ENCODE measurements at places on chromosomes 11 and 22.

- no peak for DNase-seq
- no peak overlapping the region for H3K27ac ChIP-seq
- no peaks in the 10 kb centered on the region for H3K36me3 ChIP-seq
- no peaks in the 10 kb centered on the region for H3K4me1 ChIP-seq
These were observed 18.1 kb upstream of the ACR start for GRCh38 chr22:50719814-50720300.

- no peak for DNase-seq
- H3K27me3 ChIP-seq: no peaks in the 10 kb centered on the region
- peaks cover 40% of the 10 kb centered on the region for H3K36me3 ChIP-seq
- no peak overlapping the region for H3K4me3 ChIP-seq
These were observed 63.2 kb downstream of the ALX4 start for GRCh38 chr11:44246726-44247125.

DNA sequence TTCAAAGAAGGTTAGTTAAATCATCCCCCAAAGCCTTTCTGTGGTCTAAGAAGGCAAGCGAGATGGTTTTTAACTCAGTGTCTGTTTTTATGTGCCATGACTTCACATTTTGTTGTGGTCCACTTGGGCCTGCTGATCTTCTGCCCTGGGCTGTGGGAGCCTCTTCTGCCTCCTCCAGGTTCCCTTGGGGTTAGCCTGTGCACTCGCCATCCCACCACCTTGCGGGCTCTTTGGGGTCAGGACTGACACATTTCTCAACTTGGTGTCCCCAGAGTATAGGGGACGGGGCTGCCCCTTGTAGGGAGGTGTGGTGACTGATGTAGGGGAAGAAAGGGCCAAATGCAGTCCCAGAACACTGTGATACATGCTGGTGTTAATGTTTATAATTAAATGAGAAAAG, 207.0 kb downstream of the TBC1D22A start:
- H3K4me3 ChIP-seq: no peak overlapping the region
- peak overlapping the region; percentile 9 for H3K27ac ChIP-seq
- peaks cover 26% of the 10 kb centered on the region for H3K4me1 ChIP-seq
- peaks cover 7% of the 10 kb centered on the region for H3K36me3 ChIP-seq
- DNase-seq: peak; percentile 75

GRCh38 chr22:48335442-48336139, 1492.1 kb downstream of the BRD1 start:
- peaks cover 3% of the 10 kb centered on the region for H3K27me3 ChIP-seq
- no peaks in the 10 kb centered on the region for H3K4me1 ChIP-seq
- no peak overlapping the region for H3K4me3 ChIP-seq

GRCh38 chr11:121467965-121468364, 15.2 kb upstream of the SORL1-AS1 start:
- peaks cover 95% of the 10 kb centered on the region for H3K4me1 ChIP-seq
- no peaks in the 10 kb centered on the region for H3K27me3 ChIP-seq
- peak overlapping the region; percentile 45 for H3K4me3 ChIP-seq
- DNase-seq: peak; percentile 85

DNA sequence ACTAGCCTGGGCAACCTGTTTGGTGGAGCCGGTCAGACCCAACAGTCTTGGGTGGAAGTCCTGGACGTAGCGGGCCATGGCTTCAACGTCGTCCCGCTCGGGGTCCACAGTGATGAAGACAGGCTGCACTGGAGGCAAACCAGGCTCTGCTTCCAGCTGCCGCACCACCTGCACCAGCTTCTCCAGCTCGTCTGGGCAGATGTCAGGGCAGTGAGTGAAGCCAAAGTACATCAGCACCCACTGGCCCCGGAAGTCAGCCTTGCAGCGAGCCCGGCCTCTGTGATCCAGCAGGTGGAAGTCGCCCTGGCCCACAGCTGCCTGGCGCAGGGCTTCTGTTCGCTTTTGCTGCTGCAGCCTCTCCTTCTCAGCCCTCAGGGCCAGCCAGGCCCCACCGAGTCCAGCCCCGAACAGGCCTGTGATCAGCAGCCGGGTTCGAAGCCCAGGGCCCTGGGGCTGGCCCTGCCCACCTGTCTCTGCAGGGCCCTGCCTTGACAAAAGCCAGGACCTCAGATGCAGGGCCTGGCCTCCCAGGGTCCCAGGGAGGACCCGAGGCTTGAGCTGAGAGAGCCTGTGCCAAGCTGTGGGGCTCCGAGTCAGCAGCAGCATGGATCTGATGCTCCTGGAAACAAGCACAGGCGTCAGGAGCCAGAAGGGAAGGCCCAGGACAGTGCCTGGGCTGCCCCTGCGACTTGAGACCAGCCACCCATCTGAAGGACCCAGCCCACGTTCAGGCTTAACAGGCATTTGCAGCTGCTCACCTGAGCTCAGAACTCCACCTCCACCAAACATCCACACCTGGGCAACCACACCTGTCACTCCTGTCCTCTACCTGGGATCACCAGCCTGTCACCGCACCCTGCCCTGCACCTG, 1.4 kb downstream of the SCO2 start:
- H3K27me3 ChIP-seq: peaks cover 8% of the 10 kb centered on the region
- H3K36me3 ChIP-seq: peaks cover 46% of the 10 kb centered on the region
- no peak for DNase-seq
- H3K27ac ChIP-seq: peak overlapping the region; percentile 92
- peaks cover 32% of the 10 kb centered on the region for H3K4me1 ChIP-seq
- H3K4me3 ChIP-seq: peak overlapping the region; percentile 97

DNA sequence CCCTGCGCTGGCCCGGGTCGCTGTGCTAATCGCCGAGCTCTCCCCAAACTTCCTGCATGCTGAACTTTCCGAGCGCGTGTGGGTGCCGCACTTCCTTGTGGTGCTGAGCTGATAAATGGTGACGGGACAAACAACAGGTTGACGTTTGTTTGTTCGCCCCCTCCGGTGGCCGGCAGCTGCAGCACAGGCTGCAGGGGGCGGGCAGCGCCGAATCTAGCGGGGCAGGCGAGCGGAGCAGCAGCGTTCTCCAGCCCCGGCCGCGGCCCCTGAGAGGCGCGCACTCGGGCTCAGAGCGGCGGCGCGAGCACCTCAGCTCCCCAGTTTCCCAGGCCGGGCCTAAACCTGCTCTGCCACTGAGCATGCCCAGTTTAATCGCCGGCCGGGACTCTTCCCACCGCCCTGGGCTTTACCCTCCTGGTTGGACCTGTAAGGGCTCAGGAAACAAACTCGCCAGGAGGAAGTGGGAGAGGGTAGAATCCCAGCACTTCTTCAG, at the start of gene PDGFD:
PDGFD (minus strand) TSS at position 120 of the 493 bp plus-strand sequence.
- H3K27me3 ChIP-seq: peaks cover 43% of the 10 kb centered on the region
- peak within 1 kb of the TSS; percentile 66 for H3K4me3 ChIP-seq
- peaks cover 5% of the 10 kb centered on the region for H3K4me1 ChIP-seq
- no peaks in the 10 kb centered on the region for H3K36me3 ChIP-seq

DNA sequence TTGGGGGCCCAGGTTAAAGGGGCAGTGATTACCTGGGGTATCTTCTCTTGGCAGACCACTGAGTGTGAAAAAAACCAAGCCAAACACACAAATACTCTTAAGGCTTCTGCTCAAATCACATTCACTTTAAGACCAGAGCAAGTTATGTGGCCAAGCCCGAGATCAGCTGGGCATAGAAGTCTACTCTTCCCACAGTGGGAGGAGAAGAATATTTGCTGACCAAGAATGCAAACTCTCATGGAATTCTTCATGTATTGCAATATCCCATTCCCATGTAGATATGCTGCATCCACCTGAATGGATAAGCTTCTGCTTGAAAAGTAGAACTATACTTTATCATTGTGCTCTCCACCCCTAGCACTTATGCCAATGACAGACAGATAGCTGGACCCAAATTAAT, 37.1 kb upstream of the C11orf87 start:
- no peak overlapping the region for H3K4me3 ChIP-seq
- no peak overlapping the region for H3K27ac ChIP-seq
- H3K4me1 ChIP-seq: no peaks in the 10 kb centered on the region
- H3K36me3 ChIP-seq: no peaks in the 10 kb centered on the region
- peaks cover 6% of the 10 kb centered on the region for H3K27me3 ChIP-seq
- DNase-seq: no peak

- DNase-seq: peak; percentile 29
- peaks cover 4% of the 10 kb centered on the region for H3K27me3 ChIP-seq
- peaks cover 6% of the 10 kb centered on the region for H3K4me1 ChIP-seq
- H3K27ac ChIP-seq: no peak overlapping the region
- no peak overlapping the region for H3K4me3 ChIP-seq
- no peaks in the 10 kb centered on the region for H3K36me3 ChIP-seq
These were observed 26.6 kb upstream of the IL17RA start for GRCh38 chr22:17057959-17058814.

- H3K36me3 ChIP-seq: no peaks in the 10 kb centered on the region
- H3K27me3 ChIP-seq: peaks cover 11% of the 10 kb centered on the region
- no peak overlapping the region for H3K4me3 ChIP-seq
These were observed 35.8 kb downstream of the GRIK4 start for GRCh38 chr11:120547316-120547715.

- no peak overlapping the region for H3K4me3 ChIP-seq
- DNase-seq: no peak
- H3K36me3 ChIP-seq: peaks cover 3% of the 10 kb centered on the region
- H3K27ac ChIP-seq: no peak overlapping the region
These were observed 198.3 kb downstream of the CASP12 start for GRCh38 chr11:104699981-104700380.

GRCh38 chr22:44793506-44794172, 41.3 kb downstream of the ARHGAP8 start:
- no peak overlapping the region for H3K27ac ChIP-seq
- no peaks in the 10 kb centered on the region for H3K4me1 ChIP-seq
- H3K36me3 ChIP-seq: no peaks in the 10 kb centered on the region
- no peaks in the 10 kb centered on the region for H3K27me3 ChIP-seq
- no peak for DNase-seq

DNA sequence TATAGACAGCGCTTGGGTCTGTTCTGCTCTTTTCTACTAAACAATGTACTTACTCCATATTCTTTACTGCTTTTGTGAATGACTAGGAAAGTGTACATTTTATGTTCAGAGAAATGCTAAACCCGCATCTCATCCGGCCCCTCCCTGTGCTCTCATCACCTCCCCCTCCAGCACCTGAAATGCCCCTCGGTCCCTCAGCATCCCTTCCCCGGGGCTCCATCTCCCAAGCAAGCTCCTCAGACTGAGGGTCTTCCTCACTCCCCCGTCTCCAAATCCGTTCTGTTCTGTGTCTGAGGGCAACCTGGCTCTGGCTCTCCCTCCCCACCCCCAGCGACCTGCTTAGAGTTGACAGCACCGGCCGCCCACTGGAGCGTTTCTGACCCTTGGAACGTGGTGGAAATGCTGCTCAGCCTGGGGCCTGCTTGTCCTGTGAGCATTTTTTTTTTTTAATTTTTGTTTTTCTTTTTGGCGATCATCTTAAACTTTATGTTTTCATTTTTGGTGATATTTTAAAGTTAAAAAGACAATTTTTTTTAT, 1.4 kb downstream of the SELENOO start:
- H3K4me1 ChIP-seq: peaks cover 29% of the 10 kb centered on the region
- peak overlapping the region; percentile 86 for H3K4me3 ChIP-seq
- H3K36me3 ChIP-seq: peaks cover 14% of the 10 kb centered on the region
- DNase-seq: no peak
- H3K27me3 ChIP-seq: no peaks in the 10 kb centered on the region

DNA sequence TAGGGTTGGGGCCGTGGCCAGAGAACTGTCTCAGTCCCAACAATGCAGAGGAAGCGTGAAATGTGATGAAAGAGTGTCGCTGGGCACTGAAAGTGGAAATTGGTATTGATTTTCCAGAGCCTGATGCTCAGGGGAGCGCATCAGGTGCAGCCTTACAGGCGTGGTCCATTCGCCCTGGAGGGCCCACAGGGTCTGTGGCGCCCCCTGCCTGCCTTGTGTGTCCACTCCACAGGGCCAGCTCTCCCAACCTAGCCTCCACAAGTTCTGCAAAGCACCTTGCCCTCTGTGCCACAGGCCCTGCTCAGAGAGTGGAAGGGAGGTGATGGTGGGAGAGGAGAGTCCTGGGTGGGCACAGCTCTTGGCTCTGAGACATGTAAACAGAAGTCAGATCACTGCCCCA, 54.9 kb upstream of the LMO1 start:
- DNase-seq: peak; percentile 17
- no peaks in the 10 kb centered on the region for H3K4me1 ChIP-seq
- H3K36me3 ChIP-seq: no peaks in the 10 kb centered on the region
- no peak overlapping the region for H3K27ac ChIP-seq
- H3K27me3 ChIP-seq: peaks cover 11% of the 10 kb centered on the region

GRCh38 chr11:10377183-10377582, 72.3 kb downstream of the ADM start:
- no peak overlapping the region for H3K27ac ChIP-seq
- no peaks in the 10 kb centered on the region for H3K4me1 ChIP-seq
- H3K36me3 ChIP-seq: no peaks in the 10 kb centered on the region

DNA sequence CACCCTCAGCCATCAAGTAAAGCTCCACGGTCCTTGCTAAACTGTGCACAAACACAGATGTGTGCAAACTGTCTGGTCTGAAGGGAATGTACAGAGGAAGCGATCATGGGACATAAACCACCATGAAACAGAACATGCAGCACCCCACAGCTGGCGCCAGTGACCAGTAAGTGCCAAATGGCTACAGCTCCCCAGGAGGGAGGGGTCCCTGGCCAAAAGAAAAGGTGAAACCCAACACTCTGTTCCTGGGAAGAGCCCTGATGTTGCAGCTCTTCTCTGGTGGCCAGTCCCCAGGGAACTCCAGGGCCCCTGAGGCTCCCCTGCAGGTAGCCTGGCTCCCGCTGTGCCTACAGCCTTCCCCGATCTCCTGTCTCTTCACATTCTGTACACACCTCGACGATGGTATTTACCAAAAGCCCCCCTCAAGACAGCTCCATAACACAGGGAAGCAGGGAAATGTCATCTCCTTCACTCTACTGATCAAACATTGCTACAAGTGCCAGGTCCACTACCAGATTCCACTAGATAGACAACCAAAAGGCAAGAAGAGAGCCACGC, 2.9 kb downstream of the DGCR6L start:
- H3K27ac ChIP-seq: no peak overlapping the region
- H3K4me1 ChIP-seq: peaks cover 33% of the 10 kb centered on the region
- no peaks in the 10 kb centered on the region for H3K36me3 ChIP-seq
- no peak for DNase-seq
- no peaks in the 10 kb centered on the region for H3K27me3 ChIP-seq

- no peak overlapping the region for H3K27ac ChIP-seq
- no peak overlapping the region for H3K4me3 ChIP-seq
- H3K4me1 ChIP-seq: no peaks in the 10 kb centered on the region
- no peaks in the 10 kb centered on the region for H3K36me3 ChIP-seq
- H3K27me3 ChIP-seq: no peaks in the 10 kb centered on the region
These were observed 56.3 kb upstream of the SLC5A12 start for GRCh38 chr11:26778000-26778757.

- H3K36me3 ChIP-seq: no peaks in the 10 kb centered on the region
- H3K4me1 ChIP-seq: no peaks in the 10 kb centered on the region
- no peak overlapping the region for H3K27ac ChIP-seq
- DNase-seq: no peak
These were observed 1684.7 kb upstream of the RAG2 start for GRCh38 chr11:38282718-38283117.

DNA sequence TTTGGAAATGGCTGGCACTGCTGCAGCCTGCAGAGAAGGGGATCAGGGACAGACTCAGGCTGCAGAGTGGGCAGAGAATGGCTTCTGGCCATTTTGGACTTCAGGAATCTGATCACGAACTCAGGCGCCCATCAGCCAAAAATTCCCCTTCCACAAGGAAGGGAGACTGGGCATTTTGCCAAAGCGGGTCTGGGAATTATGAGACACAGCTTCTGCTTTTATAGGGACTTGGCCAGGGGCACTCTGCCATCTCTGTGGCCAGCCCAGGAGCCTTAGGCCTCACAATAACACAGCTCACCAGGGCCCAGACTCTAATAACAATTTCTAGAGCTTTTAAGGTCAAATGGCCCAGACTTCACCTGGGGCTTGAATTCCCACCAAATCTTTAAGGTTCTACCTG, 74.7 kb downstream of the CHST1 start:
- no peaks in the 10 kb centered on the region for H3K4me1 ChIP-seq
- no peak for DNase-seq
- H3K27me3 ChIP-seq: peaks cover 22% of the 10 kb centered on the region
- no peaks in the 10 kb centered on the region for H3K36me3 ChIP-seq
